NCI-H1105 (cell line): ENCODE measurements at places on chromosomes 7 and 10.

DNA sequence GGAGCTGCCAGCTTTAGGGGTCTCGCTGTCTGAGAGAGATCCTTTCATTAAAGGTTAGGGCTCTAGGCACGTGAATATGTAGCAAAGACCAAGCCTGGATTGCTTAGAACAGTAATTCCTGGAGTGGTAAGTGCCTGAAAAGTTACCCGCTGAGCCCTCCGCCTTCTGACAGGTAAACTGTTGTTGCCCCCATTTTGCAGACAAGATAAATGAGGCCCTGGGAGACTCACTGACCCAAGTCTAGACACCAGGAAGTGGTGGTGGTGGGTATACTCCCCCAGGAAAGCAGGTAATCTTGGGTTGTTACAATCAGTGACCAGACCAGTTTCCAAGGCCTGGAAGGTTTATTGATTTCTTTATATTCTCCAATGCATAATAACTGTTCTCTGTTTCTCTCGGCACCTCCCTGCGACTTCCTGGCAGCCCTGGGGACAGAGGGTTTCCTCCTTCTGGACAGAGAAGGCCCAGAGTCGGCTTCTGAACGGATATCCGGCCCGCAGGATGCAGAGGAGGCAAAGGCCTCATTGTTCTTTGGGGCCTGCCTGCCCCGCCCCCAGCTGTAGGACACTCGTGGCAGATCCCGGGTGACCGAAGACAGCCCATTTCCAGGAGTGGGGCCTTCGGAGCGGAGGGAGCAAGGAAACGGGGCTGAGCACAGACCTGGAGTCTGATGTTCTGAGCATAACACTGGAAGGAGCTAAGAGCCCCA, 1.3 kb upstream of the GRK5 start:
- no peak for DNase-seq

DNA sequence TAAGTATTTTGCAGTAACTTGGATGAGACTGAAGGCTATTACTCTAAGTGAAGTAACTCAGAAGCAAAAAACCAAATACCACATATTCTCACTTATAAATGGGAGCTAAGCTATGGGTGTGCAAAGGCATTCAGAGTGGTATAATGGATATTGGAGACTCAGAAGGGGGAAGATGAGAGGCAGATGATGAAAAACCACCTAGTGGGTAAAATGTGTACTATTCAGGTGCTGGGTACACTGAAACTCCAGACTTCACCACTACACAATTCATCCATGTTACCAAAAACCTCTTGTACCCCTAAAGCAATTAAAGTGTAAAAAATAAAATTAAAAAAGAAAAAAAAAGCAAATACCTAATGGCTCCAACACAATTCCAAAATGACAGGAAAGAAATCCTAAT, 351.7 kb downstream of the NXPH1 start:
- DNase-seq, result no peak

- DNase-seq, result no peak
Observed at GRCh38 chr7:1301054-1301881, 68.6 kb downstream of the UNCX start.

- no peak for DNase-seq
Observed at GRCh38 chr7:139521439-139521838, 2.0 kb upstream of the CLEC2L start.

- no peak for DNase-seq
Observed at GRCh38 chr7:79451580-79451979, 1.9 kb downstream of the MAGI2 start.

DNA sequence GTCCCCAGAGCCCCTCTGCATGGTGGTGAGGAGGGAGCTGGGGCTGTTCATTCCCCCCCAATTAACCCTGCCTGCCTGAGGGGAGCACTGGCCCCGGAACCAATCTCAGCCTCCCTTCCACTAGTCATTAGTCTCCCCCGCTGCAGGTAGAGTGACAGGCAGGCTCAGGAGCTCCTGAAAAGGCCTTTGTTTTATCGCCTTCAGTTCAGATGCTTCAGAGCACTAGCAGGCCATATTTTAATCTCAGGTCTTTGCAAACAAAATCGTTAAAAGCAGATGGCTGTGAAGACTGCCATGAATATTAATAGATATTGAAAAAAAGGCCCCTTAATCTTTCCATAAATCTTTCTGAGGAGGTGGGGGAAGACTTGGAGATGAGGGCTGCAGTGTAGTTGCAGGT, 250.7 kb downstream of the RPS24 start:
- DNase-seq, result no peak

GRCh38 chr10:88971221-88972061, 18.9 kb upstream of the ACTA2 start:
- DNase-seq, result no peak

GRCh38 chr7:108201766-108202165, 71.6 kb upstream of the LAMB4 start:
- no peak for DNase-seq

DNA sequence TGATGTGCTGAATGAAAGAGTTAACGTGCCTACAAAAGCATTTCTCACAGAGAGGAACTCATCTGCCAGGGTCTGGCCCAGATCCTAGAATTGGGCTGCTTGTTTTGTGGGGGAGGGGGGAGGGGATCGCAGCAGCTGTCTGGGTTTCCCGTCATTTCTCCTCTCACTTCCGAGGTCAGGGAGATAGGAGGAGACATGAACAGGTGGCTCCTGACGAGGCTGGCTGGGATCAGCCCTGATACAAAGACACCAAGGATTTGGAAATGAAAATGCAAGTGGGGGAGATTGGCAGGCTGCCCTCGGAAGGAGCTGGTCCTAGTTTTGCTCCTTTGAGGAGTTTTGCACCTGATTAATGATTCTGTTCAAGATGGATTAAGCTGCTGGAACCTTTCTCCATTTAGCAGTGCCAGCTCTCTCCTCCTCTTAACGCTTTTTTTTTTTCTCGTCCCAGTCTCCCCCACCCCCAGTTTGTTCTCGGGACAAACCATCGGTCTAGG, 86.8 kb upstream of the KMT2C start:
- DNase-seq, result peak; percentile 90

GRCh38 chr10:110457851-110458250, 39.9 kb upstream of the DUSP5 start:
- DNase-seq, result no peak
